ENCODE measurements at places on chromosomes 6 and 20.

DNA sequence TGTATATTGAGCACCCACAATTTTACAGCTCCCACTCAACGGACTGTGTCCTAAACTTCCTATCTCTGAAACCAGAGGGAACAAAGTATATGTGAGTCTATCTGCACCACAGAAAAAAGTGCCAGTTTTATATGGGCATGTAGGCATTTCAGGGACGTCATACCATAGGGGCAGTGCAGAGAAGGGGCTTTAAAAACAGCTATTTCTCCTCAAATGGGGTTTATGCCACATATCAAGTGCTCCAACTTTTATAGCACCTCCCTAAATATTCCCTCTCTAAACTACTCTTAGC, 28.9 kb upstream of the ASF1A start:
- no peak for DNase-seq

GRCh38 chr20:11660673-11661072, 257.0 kb upstream of the BTBD3 start:
- no peak for DNase-seq

GRCh38 chr6:123808556-123808955, 4.9 kb downstream of the NKAIN2 start:
- no peak for DNase-seq

DNA sequence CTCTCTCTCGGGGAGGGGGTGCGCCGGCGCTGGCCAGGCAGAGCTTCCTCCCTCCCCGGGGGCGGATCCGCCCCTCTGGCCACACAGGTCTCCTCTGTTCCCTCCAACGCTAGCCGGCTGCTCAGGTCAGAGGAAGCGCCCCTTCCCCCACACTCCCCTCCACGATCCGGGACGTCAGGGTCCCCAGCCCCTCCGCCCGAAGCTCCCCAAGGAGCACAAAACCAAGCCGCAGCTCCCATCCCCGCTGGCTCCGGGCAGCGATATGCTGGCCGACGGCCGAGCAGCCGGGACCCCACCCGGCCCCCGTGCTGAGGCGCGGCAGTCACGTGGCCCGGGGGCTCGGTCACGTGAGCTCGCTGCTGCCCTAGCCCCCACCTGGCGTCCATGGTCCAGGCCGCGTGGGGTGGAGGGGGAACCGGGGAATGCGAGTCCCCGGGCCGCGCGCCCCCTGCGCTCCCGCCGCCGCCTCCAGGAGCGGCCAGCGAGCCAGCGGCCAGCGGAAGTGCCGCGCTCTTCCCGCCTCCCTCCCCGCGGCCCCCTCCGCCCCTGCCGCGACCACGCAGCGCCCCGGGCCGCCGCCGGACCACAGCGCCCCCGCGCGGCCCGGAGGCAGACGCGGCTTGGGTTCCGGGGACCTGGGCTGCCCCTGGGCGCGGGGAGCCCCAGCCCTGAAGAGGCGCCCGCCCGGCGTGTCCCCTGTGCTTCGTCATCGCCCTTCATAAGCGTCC, at the start of gene SLC35B2:
SLC35B2 (minus strand) TSS at position 504 of the 728 bp plus-strand sequence; CDS start at position 386, 118 bp downstream.
- peak; percentile 76 for DNase-seq

- DNase-seq: no peak
These were observed 49.6 kb upstream of the DSN1 start for GRCh38 chr20:36823121-36823520.

DNA sequence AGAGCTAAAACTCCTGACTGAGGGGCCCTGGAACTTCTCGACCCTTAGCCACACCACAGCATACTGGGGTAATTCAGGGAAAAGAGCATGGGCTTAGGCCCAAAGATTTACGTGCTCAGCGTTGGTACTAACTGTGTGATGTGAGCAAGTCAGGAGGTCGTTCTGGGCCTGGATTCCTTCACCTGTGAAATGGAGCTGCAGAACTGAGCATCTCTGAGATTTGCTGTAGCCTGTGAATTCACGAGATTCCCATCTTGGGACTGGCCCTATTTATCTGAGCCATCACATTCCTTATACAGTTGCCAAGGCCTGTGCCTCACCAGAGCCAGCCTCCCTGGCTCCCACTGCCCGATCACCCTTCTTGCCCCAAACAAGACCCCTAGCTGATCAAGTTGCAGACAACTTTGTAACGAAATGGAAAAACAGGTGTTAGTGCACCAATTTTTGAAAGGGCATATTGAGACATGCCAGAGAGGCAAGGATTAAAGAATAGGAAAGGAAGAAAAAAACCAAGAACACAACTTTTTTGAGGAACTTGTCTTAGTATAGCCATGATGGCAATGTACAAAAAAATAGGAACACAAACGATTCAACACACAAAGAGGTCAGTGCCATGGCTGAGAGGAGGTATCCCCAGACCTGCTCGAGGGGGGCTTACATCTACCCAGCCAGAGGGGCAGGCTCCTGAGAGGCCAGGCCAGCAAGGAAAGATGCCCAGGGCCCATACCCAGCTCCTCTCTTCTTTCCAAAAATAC, 323.0 kb upstream of the JARID2 start:
- no peak for DNase-seq

DNA sequence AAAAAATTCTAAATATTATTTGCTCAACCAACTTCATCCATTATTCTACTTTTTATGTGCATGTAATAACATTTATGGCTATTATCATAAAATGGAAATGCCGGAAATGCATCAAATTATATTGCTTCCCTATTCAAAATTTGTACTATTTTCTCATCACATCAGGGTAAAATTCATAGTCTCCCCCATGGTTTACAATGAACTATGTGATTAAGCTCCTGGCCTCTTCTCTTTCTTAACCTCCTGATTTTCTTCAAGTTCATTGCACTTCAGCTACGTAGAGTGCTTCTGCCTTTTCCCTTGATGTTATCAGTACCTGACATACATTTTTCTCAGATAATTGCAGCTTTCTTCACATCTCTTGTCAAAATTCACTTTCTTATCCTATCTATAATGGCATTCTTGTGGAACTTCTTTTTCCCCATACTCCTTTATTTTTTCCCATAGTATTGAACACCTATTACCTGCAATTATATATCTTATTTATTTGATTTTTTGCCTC, 699.1 kb upstream of the ADGRB3 start:
- no peak for DNase-seq

DNA sequence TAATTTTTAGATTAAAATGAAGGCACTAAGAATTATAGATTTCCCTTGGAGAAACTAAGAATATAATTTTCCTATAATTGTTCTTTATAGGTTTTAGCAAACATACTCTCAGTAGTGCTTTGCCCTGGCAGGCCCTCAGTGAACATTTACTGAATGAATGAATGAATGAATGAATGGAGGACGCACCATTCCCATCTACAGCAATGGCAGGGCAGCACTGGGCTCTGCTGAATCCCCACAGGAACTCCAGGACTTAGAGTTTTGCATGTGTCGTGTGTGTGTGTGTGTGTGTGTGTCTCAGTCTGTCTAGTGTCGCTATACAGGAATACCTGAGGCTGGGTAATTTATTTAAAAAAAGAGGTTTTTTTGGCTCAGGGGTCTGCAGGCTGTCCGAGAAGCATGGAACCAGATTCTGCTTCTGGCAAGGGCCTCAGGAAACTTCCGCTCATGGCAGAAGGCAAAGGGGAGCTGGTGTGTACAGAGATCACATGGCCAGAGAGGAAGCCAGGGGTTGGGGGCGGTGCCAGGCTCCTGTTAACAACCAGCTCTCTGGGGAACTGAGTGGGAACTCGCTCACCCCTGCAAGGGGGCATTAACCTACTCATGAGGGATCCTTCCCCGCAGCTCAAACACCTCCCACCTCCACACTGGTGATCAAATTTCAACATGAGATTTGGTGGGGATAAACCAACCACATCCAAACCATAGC, 20.1 kb downstream of the RNASET2 start:
- no peak for DNase-seq

DNA sequence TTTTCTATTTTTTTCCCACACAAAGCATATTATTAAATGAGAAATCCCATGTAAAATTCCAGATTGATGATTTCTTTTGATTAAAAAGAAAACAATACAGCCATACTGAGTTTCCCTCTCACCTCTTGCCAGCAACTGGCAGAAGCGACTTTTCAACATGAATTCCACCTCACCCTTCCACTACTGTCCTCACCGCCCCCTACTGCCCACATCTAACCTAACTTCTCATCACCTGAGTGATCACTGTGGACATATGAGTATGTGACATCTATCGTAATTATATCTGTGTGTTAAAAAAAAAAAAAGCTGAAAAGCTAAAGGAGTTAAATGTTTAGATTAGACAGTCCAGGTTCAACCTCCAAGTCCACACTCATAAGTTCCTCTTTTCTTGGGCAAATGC, 528.6 kb downstream of the PRKN start:
- no peak for DNase-seq

- no peak for DNase-seq
These were observed 22.0 kb upstream of the PERP start for GRCh38 chr6:138129190-138129589.
